ENCODE measurements at places on chromosomes 11 and 22.
A peak's percentile ranks its signal among the peaks of the same experiment; 100 is the strongest.

GRCh38 chr11:73170140-73170539 is 28.0 kb upstream of the FCHSD2 start:
- DNase-seq = no peak

DNA sequence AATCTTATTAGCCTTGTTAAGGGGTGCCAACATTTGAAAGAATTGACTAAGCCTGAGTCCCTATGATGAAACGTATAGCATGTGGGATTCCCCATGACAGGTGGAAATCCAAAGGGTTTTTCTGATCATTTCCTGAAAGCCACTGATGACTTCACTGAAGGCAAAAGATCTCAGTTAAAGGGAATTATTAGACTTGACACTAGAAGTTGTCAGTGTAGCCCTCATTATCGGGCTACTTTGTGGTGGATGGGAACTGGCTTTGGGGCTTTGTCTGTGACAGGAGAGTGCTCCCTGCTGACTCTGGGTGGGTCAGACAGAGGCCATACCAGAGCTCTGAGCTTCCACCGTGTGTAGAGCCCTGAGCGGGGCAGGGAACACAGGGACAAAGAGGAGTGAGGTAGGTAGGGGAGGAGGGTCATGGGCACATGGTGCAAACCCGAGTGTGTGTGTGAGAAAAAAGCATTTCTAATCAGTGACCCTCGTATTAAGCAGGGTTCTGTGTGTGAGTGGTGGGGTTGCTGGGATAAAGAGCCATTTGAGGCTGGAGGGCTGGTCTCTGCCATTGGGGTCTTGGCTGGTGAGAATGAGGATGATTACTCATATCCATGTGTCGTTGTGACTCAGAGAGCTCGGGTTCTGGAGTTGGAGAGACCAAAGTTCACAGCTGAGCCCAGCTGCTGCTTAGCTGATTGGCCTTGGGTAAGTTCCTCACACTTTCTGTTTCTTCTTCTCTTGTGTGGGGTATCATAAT is 101.1 kb downstream of the GRIK4 start:
- DNase-seq = peak; percentile 21

DNA sequence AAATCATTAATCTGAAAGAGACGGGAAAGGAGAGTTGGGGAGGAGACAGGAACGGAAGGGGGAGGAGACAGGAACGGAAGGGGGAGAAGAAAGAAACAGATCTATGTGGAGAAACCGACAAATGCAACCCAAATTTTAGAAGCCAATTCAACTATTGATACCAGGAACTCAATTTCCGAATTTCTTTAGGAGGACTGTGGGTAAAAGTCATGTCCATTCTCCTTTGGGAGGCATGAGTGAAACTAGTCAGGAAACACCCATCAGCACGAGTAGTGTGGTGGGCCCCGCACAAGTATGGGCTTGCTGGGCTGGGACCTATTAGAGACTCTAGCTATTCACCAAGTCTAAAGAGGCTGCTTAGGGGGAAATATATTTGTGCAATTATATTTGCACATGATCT is 18.1 kb downstream of the ANO3 start:
- DNase-seq = no peak

DNA sequence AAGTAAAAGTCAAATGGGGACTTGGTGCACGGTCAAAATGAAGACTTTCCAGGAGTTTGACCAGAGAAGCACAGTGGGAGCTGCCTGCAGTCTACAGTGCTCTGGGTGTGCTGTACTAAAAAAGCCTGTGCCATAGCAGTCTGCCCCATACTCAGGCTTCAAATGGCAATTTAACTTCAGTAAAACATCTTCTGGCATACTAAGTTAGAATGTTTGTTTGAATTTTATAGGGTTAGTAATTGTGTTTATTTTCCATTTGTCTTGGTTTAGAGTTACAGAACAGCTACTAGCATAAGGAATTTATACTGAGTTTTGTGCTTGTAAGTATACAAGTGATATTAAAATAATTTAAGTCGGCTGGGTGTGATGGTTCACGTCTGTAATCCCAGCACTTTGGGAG is 29.3 kb upstream of the LIPT2 start:
- no peak for DNase-seq

DNA sequence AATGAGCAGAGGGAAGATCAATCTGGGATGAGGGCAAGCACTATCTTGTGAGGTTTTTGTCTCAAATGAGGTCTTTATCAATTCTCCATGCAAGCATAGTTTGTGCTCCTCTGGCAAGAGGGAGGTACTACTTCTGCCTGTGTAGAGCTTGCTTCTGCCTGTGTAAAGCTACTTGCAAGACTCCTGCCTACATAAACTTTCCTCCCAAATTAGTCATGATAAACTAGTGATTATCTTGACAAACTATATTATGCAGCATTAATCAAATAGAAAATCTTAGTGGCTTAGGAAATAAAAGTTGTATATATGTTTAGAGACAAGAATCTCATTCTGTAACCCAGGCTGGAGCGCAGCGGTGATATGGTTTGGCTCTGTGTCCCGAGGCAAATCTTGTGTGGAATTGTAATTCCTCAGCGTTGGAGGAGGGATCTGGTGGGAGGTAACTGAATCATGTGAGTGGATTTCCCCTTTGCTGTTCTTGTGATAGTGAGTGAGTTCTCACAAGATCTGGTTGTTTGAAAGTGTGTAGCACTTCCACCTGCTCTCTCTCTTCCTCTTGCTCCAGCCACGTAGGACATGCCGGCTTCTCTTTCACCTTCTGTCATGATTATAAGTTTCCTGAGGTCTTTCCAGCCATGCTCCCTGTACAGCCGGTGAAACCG is 8.0 kb upstream of the MMP10 start:
- DNase-seq = no peak

- DNase-seq = no peak
Observed at GRCh38 chr22:42974223-42974622, 40.7 kb downstream of the PACSIN2 start.

DNA sequence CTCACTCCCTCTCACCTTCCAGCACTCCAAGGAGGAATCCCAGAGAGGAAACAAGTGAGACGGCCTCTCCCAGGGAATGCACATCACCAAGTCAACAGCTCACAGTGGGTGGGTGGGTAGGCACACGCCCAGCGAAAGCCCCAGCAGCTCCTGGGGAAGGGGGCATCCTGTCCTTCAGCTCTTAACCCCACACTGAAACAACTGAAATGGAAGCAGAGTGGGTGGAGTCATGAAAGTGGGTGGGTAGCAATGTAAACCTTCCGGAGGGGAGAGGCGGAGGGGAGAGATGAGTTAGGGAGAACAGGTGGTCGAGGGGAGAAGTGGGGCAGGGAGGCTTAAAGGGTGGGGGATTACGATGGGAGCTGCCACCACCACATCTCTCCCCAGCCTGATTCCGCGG is 5.4 kb downstream of the MCHR1 start:
- DNase-seq = no peak

GRCh38 chr11:108322666-108323065 is 99.8 kb downstream of the ATM start:
- no peak for DNase-seq

DNA sequence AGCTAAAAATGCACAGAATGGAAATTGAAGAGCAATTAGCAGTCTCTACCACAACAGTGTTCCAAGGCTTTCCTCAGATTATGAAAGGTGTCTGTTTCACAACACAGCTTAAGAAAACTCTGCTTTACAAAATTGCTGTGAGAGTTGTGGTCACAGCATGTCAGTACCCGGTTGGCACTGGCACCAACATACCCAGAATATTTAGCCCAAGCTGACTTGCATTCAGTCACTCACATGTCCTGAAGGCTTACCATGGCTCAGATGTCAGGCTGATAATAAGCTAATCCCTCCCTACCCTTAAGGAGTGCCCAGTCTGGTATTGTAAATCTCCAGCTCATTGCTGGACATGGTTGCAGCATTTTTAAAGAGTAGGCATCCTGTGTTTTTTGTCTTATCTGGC is 14.9 kb downstream of the NCR3LG1 start:
- DNase-seq = no peak

- peak; percentile 88 for DNase-seq
Observed at GRCh38 chr11:35390737-35391682, 28.3 kb downstream of the SLC1A2 start.

DNA sequence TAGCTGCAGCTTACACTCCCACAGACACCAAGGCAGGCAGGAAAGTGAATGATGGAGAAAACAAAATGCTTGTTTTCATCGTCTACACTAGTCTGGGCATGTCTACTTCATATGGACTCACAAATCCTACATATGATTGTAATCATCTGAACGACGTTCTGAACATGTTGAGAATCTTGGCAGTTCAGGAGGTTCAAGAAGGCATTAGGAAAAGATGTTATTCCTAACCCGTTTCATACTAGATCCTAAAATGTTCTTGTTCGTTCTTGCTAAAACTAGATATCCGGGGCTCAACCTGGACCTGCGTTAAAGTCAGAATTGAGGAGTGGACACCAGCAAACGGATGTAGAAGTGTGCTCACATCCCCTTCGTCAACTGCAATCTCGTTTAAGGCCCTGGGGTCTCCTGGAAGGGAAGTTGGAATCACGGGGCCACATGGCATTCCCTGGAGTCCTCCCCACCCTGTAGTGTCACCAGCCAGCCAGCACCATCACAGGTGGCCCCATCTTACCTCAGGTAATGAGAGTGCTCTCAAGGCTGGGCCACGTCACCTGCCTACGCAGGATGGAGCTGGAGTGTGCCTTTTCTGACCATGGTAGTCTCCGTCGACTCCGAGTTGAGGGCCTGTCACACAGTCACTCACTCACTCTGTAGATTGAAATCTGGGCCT is 37.3 kb downstream of the C11orf58 start:
- DNase-seq = no peak

All from cardiac fibroblast (primary cell).